T-cell (primary cell): ENCODE measurements at places on chromosomes 16 and 17.

- no peaks in the 10 kb centered on the region for H3K27me3 ChIP-seq
- H3K4me3 ChIP-seq: no peak overlapping the region
- no peak for DNase-seq
- peaks cover 5% of the 10 kb centered on the region for H3K4me1 ChIP-seq
- no peak overlapping the region for H3K27ac ChIP-seq
Observed at GRCh38 chr17:73657473-73658116, 13.3 kb upstream of the SDK2 start.

DNA sequence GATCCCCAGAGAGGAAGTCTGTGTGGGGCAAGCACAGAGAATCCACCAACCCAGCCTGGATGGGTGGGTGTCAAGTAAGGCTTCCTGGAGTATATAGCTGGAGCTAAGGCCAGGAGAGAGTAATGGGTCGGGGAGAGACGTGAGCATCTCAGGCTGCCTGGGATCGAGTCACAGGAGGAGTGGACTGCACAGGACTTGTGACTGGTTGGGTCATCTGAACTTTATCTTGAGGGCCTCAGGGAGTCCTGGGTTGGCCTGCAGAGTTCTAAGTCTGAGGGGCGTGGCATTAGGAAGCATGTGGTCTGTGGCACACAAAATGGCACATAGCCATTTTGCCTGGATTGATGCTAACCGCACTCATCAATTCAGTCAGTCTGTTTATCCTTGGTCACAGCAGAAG, 1.5 kb downstream of the PLA2G15 start:
- H3K36me3 ChIP-seq: peaks cover 3% of the 10 kb centered on the region
- DNase-seq: no peak
- no peaks in the 10 kb centered on the region for H3K27me3 ChIP-seq

GRCh38 chr16:11231367-11231970, 24.5 kb downstream of the SOCS1 start:
- no peak for DNase-seq
- no peaks in the 10 kb centered on the region for H3K27me3 ChIP-seq
- no peaks in the 10 kb centered on the region for H3K36me3 ChIP-seq
- peaks cover 13% of the 10 kb centered on the region for H3K4me1 ChIP-seq
- peak overlapping the region; percentile 31 for H3K27ac ChIP-seq

GRCh38 chr16:15450624-15451023, 16.2 kb downstream of the BMERB1 start:
- no peaks in the 10 kb centered on the region for H3K27me3 ChIP-seq
- no peak for DNase-seq
- no peak overlapping the region for H3K27ac ChIP-seq
- no peaks in the 10 kb centered on the region for H3K36me3 ChIP-seq
- H3K4me1 ChIP-seq: no peaks in the 10 kb centered on the region

GRCh38 chr16:13397126-13397525, 495.7 kb downstream of the SHISA9 start:
- no peak for DNase-seq
- no peak overlapping the region for H3K27ac ChIP-seq
- H3K36me3 ChIP-seq: no peaks in the 10 kb centered on the region
- no peaks in the 10 kb centered on the region for H3K4me1 ChIP-seq
- H3K27me3 ChIP-seq: no peaks in the 10 kb centered on the region
- no peak overlapping the region for H3K4me3 ChIP-seq

GRCh38 chr16:83143788-83144187, 517.0 kb downstream of the CDH13 start:
- no peak overlapping the region for H3K27ac ChIP-seq
- no peak overlapping the region for H3K4me3 ChIP-seq
- H3K36me3 ChIP-seq: no peaks in the 10 kb centered on the region
- no peak for DNase-seq

GRCh38 chr17:21019976-21020586, 22.7 kb downstream of the USP22 start:
- no peak for DNase-seq
- no peak overlapping the region for H3K4me3 ChIP-seq
- no peaks in the 10 kb centered on the region for H3K27me3 ChIP-seq
- H3K27ac ChIP-seq: no peak overlapping the region

DNA sequence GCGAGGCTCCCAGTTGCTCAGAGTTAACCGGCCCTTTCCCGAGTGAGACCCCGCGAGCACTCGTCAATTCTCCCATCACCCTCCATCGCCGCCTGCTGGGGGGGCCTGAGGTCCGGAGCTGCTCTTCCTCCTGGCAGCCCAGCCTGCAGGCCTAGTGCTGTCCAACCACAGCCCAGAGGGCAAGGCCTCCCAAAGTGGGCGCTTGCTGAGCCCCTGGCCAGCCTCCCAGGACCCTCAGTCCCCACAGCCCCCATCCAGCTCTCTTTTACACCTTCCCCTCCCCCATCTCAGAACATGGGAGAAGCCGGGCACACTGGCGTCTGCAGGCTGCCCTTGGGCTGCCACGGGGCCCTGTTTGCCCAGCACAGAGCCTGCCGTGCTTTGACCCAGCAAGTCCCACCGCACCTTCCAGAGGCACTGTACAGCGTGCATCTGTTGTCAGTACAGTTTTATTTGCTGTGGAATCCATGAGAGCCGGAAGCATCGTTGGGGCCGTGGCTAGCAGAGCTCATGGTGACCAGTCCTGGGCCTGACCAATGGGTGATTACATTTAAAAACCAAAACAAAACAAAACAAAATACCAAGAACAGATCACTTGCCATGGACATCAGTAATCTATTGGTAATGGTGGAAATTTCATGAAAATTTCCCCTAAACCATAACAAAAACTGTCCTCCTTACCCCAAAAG, 96.1 kb upstream of the CBX4 start:
- H3K36me3 ChIP-seq: no peaks in the 10 kb centered on the region
- H3K27ac ChIP-seq: no peak overlapping the region
- peaks cover 55% of the 10 kb centered on the region for H3K27me3 ChIP-seq
- DNase-seq: no peak

DNA sequence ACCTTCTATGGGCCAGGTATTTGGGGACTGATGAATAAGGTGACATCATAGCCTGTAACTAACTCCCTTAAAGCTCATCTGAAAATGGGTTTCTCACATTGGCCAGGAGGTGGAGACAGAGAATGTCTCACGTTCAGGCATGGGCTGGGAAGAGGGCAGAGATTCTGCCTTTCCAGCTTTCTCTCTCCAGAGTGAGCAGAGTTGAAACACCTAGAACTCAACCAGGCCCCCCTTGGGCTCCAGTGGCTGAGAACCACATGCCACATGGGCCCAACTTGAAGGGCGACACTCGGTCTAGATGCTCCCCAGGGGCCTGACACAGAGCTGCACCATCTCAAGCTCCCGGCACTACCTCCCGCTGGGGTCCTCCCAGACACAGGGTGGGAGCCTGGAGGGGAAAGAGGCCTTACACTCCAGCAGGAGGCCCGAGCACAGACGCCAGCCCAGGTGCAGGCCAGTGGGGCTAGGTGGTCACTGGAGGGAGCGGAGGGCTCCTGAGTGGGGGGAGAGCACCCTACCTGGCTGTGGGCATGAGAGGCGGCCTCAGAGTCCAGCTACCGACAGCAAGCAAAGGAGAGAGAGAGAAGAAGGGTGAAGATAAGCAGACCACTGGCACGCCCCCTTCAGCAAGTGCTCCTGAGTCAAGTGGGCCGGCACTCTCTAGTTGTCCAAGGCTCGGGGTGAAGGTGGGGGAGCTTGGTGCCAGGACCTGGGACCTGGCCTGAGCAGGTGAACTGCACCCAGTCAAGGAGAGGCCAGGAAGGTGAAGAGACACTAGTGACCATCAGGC, 55.9 kb downstream of the MYO18A start:
- H3K4me1 ChIP-seq: peaks cover 9% of the 10 kb centered on the region
- no peak overlapping the region for H3K27ac ChIP-seq
- no peak overlapping the region for H3K4me3 ChIP-seq

DNA sequence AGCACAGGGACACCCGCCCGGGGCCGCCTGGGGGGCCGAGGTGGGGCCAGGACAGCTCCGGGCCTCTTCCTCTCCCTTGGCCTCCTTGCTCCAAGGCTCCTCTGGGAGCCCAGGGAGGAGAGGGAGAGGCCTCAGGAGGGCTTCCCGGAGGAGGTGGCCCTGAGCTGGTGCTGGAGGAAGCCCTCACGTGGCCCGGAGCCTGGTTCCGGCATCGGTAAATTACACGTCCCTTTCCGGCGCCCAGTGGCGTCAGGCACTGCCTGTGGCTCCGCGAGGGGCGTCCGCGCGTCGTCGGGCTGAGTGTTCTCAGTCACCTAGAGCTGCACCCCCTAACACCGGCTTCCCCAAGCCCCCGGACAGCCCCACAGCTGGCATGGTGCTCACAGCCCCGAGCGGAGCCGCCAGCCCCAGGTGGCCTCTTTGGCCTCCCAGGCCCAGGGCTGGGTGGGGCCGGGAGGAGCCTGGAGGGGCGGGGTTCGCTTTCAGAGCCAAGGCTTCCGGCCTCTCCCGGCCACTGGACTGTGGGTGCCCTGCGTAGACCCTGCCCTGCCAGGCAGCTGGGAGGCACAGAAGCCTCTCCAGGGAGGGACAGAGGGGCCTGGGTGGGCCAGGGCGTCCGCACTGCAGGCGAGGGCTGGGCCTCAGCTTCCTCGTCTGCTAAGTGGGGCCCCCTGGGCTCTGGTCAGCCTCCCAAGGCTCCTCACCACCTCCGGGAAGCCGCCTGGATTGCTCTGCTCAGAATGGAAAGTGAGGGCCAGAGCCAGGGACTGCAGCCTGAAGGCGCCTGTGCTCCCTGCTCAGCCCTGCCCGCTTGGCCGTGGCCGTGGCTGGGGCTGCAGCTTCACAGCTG, 27.9 kb upstream of the SSTR5 start:
- no peak overlapping the region for H3K4me3 ChIP-seq
- DNase-seq: no peak
- peaks cover 6% of the 10 kb centered on the region for H3K4me1 ChIP-seq
- H3K27ac ChIP-seq: no peak overlapping the region
- peaks cover 35% of the 10 kb centered on the region for H3K27me3 ChIP-seq

GRCh38 chr17:76585033-76585648, 519 bp downstream of the ST6GALNAC2 start:
- H3K36me3 ChIP-seq: no peaks in the 10 kb centered on the region
- H3K4me3 ChIP-seq: peak overlapping the region; percentile 58
- peaks cover 11% of the 10 kb centered on the region for H3K27me3 ChIP-seq
- DNase-seq: no peak
- peaks cover 26% of the 10 kb centered on the region for H3K4me1 ChIP-seq

DNA sequence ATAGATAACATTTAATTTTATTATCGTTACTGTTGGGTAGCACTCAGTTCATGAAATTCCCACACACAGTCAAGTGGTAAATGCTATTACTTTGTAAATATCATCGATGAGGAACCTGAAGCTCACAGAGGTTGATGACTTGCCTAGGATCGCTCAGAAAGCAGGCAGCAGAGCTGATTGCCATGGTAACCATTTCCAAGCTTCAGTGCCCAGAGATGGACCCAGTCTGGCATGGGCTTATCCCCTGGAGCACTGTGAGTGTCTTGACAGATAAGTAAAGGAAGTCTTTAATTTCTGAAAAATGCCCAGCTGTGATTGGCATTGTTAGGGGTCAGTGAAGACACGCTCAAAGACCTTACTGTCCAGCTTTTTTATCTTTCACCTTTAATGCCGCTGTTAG, 95.0 kb downstream of the PRKCB start:
- no peaks in the 10 kb centered on the region for H3K36me3 ChIP-seq
- no peak for DNase-seq
- H3K4me1 ChIP-seq: no peaks in the 10 kb centered on the region
- H3K27me3 ChIP-seq: no peaks in the 10 kb centered on the region
- H3K4me3 ChIP-seq: no peak overlapping the region
- H3K27ac ChIP-seq: no peak overlapping the region

- peaks cover 16% of the 10 kb centered on the region for H3K36me3 ChIP-seq
- no peaks in the 10 kb centered on the region for H3K4me1 ChIP-seq
- no peak overlapping the region for H3K4me3 ChIP-seq
- H3K27ac ChIP-seq: no peak overlapping the region
- no peaks in the 10 kb centered on the region for H3K27me3 ChIP-seq
- no peak for DNase-seq
Observed at GRCh38 chr17:56937687-56938086, 23.2 kb downstream of the COIL start.

DNA sequence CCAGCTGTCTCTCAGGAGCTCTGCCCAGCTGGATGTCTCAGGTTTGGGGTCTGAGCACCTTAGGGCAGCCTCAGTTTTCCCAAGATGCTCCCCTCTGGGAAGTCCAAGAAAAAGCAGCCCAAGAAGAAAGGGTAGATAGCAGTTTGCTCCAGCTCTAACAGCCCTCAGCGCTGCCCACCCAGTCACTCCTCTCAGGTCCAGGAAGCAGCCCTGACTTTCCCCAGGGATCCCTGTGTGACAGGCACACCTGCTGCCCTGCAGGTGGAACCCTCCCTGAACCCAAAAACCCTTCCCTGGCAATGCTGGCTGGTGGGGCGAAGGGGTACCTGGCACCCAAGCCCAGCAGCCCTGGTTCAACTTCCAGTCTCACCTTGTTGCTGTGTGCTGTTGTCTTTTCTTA, 48.1 kb downstream of the BEAN1 start:
- peak overlapping the region; percentile 16 for H3K27ac ChIP-seq
- H3K4me3 ChIP-seq: no peak overlapping the region
- H3K36me3 ChIP-seq: no peaks in the 10 kb centered on the region
- no peaks in the 10 kb centered on the region for H3K27me3 ChIP-seq

- DNase-seq: peak; percentile 64
- H3K36me3 ChIP-seq: peaks cover 15% of the 10 kb centered on the region
- peak overlapping the region; percentile 59 for H3K4me3 ChIP-seq
- peaks cover 22% of the 10 kb centered on the region for H3K27me3 ChIP-seq
- H3K27ac ChIP-seq: peak overlapping the region; percentile 85
- H3K4me1 ChIP-seq: peaks cover 21% of the 10 kb centered on the region
Observed at GRCh38 chr16:3021449-3022207, 1.5 kb downstream of the TNFRSF12A start.

GRCh38 chr17:21039839-21040575, 2.8 kb downstream of the USP22 start:
- DNase-seq: no peak
- H3K27me3 ChIP-seq: no peaks in the 10 kb centered on the region
- peaks cover 49% of the 10 kb centered on the region for H3K4me1 ChIP-seq
- H3K4me3 ChIP-seq: peak overlapping the region; percentile 32
- H3K36me3 ChIP-seq: peaks cover 15% of the 10 kb centered on the region

GRCh38 chr16:4328046-4328781, 12.3 kb downstream of the GLIS2 start:
- no peaks in the 10 kb centered on the region for H3K27me3 ChIP-seq
- peak overlapping the region; percentile 80 for H3K4me3 ChIP-seq
- H3K36me3 ChIP-seq: no peaks in the 10 kb centered on the region
- no peak overlapping the region for H3K27ac ChIP-seq
- peak; percentile 35 for DNase-seq
- H3K4me1 ChIP-seq: no peaks in the 10 kb centered on the region

GRCh38 chr16:88973007-88973410, 4.0 kb downstream of the CBFA2T3 start:
- peaks cover 8% of the 10 kb centered on the region for H3K4me1 ChIP-seq
- H3K27ac ChIP-seq: no peak overlapping the region
- no peak for DNase-seq
- no peak overlapping the region for H3K4me3 ChIP-seq

DNA sequence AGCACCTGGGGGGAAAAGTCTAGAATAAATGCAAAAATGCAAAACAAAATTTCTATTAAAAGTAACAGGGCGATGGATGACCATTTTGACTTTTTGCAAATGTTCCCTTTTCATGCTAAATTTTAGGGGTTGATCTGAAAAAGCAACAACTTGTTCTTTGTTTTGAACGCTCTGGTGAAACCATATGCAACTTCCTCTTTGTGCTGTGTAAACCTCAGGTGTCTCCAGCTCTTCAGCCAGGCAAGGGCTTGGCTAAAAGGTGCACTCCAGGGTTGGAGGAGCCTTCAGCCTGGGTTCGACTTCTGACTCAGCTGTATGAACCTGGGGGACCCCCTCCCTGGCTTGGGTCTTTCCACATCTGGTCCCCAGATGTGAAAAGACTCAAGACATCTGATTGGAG, 9.5 kb downstream of the IRF8 start:
- peaks cover 2% of the 10 kb centered on the region for H3K36me3 ChIP-seq
- DNase-seq: no peak
- H3K27me3 ChIP-seq: no peaks in the 10 kb centered on the region
